Activated naive CD4-positive, alpha-beta T cell treated with Interleukin-2 at 50 U/mL for 16 hours (primary cell): ENCODE measurements at places on chromosomes 6 and 20.

DNA sequence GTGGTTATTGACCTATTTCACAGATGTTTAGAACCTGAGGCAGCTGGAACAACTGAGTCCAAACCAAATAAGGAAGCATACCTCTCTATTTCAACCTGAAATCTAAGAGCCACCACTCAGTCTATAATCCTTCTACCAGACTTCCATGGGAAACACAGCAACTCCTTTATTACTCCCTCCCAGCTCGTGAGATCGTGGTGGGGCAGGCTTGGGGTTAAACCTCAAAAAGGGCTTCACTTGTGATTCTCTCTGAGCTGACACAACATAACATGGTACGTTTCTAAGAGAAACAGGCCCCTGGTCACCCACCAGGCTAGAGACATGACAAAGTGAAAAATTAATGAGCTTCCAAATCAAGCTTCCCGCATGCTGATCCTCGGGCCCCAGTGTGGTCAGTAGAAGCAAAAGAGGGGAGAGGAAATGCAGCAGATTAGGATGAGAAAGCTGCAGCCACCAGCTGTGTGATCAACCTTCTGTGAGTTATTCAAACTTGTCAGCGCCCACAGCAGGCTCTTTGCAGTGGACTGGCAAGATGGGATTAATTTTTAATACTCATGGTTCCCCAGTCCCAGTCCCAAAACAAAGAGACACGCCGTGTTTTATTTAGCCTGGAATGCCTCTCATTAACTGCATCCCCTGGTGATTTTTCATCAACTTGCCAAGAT lies 9.3 kb downstream of the PKHD1 start:
- no peak for DNase-seq

GRCh38 chr6:36285187-36285671 lies 15.4 kb downstream of the PNPLA1 start:
- no peak for DNase-seq

DNA sequence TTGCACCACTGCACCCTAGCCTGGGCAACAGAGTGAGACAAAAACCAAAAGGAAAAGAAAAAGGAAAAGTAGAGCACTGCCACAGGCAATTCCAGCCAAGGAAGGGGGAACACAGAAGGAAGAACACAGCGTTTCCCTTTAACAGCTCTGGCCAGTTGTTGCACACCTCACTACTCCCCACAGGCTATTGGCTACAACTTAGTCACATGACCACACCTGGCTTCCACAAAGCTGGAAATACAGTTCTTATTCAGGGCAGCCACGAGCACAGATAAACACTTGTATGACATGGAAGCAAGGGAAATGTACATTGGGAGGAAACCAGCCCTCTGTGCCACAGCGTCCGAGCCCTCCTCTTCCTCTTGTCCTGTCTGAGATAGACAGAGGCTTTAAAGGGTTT lies 249.0 kb upstream of the JARID2 start:
- no peak for DNase-seq

- DNase-seq: no peak
Measured at GRCh38 chr6:82690283-82690682, 326.7 kb downstream of the TPBG start.

DNA sequence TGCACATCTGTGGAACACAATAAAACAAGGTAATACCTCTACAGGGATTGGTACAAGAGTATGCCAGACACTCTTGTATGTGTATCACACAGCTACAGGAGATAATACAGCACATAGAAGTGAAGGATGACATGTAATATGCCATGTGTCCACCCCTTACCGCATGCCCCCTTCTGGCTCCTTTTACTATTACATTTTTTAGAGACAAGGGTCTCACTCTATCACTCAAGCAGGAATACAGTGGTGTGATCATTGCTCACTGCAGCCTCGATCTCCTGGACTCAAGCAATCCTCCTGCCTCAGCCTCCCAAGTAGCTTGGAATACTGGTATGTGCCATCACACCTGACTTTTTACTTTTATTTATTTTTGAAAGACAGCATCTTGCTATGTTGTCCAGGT lies 4.2 kb upstream of the NCR3 start:
- peak; percentile 29 for DNase-seq

- DNase-seq: no peak
Measured at GRCh38 chr20:33068251-33068939, 11.0 kb upstream of the BPIFB4 start.

GRCh38 chr6:131107151-131107550 lies 28.1 kb upstream of the AKAP7 start:
- no peak for DNase-seq

DNA sequence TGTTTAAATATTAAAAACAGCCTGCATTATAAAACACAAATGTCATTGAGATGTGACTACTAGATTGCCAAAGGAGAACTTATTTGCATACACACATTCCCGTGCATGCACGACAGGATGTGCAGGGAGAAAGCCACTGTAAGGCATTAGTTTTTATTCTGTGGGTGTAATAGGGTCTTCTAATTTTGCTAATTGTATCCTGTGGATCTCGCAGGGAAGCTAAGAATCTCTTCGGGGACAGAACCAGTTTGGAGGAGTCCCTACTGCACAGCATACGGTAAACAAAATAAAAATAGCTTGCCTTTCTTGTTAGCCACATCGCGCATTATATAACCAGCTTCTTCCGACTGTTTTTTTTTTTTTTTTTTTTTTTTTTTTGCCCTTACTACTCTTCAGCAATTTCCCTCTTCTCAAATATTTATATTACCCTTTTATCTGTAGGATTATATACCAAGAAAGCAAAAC lies 2.0 kb downstream of the ATXN1 start:
- DNase-seq: no peak

GRCh38 chr6:7267466-7268091 lies 45.4 kb downstream of the SSR1 start:
- DNase-seq: no peak

GRCh38 chr20:61440548-61441055 lies 188.5 kb downstream of the CDH4 start:
- DNase-seq: no peak

DNA sequence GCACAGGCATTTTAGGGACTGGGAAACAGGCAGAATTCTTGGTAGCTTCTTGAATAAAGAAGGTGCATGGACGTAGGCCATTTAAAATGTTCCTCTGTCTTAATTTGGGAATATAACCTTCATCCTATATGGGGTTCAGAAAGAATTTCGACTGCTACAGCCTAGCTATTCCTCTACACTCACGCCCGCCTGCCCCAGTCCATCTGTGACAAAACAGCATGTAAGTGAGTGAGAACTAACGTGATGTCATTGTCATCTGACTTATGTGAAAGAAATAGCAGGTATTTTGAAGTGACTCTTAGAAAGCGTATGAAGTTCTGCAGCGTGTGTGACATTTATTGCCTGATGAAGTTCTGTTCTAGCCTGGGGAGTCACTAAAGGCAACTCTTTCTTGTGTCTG lies 52.2 kb upstream of the SLC22A1 start:
- DNase-seq: no peak

- DNase-seq: peak; percentile 26
Measured at GRCh38 chr20:46011631-46012482, 3.1 kb downstream of the MMP9 start.

- no peak for DNase-seq
Measured at GRCh38 chr6:43490523-43490939, 13.2 kb downstream of the TJAP1 start.

DNA sequence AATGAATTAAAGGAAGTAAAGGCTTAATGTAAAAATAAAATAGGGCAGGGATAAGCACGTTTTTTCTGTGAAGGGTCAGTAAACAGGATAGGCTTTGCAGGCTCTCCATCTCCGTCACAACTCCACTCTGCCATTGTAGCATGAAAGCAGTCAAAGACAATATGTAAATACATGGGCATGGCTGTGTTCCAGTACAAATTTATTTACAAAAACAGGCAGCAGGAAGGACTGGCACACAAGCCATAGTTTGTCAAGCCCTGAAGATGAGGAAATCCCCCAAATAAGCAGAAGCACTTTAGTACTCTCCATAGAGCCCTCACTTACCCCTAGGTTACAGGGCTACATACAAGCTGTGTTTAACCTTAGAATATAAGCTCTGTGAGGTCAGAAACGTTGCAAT lies 8.9 kb upstream of the FBXO9 start:
- DNase-seq: no peak

- DNase-seq: peak; percentile 18
Measured at GRCh38 chr20:53642196-53643030, 48.8 kb upstream of the ZNF217 start.

GRCh38 chr6:79713701-79714322 lies 82.7 kb downstream of the SH3BGRL2 start:
- DNase-seq: peak; percentile 21

DNA sequence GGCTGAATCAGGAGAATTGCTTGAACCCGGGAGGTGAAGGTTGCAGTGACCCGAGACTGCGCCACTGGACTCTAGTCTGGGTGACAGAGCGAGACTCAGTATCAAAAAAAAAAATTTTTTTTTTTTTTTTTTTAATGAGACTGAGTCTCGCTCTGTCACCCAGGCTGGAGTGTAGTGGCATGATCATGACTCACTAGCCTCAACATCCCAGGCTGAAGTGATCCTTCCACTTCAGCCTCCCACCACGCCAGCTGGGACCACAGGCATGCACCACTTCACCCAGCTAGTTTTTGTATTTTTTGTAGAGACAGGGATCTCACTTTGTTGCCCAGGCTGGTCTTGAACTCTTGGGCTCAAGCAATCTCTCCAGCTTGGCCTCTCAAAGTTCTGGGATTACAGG lies 53.3 kb downstream of the MYO6 start:
- DNase-seq: no peak

DNA sequence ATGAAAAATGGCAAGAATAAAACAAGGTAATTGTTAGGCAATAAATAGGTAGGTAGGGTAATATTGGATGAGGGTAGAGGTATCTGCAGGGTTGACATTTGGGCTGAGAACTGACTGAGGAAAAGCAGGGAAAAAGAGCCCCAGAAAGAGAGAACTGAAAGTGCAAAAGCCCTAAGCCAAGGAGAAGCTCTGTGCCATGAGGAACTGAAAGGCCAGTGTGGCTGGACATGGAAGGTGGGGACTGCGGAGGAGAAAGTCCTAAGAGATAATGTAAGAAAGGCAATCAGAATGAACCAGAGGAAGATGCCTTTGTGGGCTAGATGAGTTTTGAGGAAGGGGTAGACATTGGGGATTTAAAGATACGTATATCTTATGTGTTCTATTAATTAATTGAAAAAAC lies 9.9 kb upstream of the HIVEP2 start:
- DNase-seq: no peak

DNA sequence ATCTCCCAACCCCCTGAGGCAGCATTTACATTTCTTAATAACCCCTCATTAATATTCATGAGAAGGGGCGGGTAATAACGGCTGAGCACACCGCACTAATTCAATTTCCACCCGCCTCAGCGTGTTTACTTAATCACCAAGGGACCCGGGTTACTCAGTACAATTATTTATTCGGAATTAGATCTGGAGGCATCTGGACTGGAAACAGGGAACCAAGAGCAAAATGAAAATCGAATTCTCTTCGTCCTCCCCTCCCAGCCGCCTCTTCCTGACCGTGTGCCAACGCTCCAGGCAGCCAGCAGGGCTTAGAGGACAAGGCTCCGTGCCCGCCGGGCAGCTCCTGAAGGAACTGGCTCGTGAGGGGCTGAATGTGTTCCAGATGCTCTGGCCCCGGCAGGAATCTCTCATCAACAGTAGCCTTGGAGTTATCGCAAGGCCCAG lies 23.5 kb upstream of the CTNNBL1 start:
- DNase-seq: no peak

- no peak for DNase-seq
Measured at GRCh38 chr6:144477396-144477795, 192.3 kb downstream of the UTRN start.

DNA sequence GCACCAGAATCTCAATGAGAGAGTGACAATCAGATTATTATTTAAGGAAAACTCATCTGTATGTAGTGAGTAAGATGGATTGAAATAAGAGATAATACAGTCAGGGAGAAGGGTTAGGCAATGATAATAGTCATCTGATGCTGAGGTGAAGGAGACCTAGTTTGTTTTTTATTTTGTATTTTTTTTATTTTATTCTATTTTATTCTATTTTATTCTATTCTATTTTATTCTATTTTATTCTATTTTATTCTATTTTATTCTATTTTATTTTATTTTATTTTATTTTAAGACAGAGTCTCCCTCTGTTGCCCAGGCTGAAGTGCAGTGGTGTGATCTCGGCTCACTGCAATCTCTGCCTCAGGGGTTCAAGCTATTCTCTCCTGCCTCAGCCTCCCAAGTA lies 72.7 kb upstream of the RCAN2 start:
- DNase-seq: no peak

DNA sequence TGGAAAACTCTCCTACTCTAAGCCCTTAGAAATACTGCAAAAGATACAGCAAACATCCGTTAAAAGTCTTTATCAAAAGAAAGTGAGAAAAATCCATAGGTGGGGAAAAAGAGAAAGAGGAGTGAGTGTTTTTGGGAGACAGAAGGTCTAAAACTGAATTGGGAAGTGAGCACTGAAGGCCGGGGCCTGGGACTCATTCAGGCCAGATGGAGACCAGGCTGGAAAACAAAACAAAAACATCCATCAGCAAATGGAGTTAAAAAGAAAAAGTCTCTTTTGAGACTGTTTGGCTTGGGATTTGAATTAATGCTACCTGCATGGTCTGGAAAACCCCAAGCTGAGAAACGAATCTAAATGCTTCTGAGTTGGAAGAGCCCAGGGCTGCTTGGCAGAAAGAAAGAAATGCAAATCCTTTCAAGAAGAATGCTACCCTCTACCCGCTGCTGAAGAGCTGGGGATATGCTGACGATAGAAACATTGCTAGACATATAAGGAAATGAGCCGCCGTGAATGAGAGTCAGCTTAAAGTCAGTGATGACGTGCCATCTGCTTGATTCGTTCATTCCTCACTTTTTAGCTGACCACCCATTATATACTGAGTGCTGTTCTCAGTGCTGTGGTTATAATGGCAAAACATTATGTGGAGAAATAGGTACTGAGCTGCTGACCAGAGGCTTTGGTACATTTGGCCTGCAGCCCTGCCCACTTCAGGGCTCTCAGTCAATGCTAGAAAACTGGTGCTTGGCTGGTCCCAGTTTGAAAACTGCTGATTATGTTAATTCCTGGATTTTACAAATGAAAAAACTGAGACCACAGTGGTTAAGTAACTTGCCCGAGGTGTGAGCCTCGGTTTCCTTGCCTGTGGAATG lies 28.0 kb upstream of the TULP4 start:
- no peak for DNase-seq

GRCh38 chr20:38040276-38040675 lies 6.7 kb downstream of the RPRD1B start:
- DNase-seq: no peak

DNA sequence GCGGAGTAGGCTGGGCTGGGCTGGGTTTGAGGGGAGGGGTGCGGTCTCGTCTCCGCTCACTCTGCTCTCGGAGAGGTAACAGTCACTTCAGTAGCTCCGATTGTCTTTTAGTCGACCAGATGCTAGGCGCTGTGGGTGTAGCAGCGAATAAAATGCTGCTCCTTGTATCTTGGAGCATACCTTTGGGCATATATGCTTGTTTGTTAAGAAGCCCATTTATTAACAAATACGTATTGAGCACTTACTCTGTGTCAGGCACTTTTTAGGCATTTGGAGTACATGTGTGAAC lies 545 bp downstream of the ACTR5 start:
- peak; percentile 70 for DNase-seq

- no peak for DNase-seq
Measured at GRCh38 chr6:156231026-156231765, 546.0 kb upstream of the ARID1B start.
